Stimulated activated CD8-positive, alpha-beta memory T cell treated with anti-CD3 and anti-CD28 coated beads, Interleukin-4, amount 100 ng/mL, for 4 hours (primary cell): ENCODE measurements at places on chromosomes 3 and 15.

DNA sequence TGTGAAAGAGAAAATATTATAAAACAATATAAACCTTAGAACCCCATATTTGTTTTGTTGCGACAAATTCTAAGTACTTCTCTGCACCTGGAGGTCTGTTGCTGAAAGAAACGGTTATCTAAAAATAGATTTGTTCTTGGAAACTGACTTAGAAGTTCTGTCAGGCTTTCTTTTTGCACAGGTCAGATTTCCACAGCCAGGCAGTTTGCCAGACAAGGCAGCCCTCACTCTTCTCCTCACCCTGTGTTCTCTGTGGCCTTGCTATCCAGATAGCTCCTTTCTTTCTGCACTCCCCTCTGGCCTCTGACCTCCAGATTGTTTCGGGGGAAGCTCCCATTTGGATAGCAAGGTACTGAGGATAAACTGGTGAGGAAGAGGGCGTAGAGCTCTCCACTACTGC lies 413.3 kb upstream of the ONECUT1 start:
- no peak for DNase-seq

- DNase-seq = no peak
These were observed 31.0 kb upstream of the ATOSA start for GRCh38 chr15:52710050-52710707.

DNA sequence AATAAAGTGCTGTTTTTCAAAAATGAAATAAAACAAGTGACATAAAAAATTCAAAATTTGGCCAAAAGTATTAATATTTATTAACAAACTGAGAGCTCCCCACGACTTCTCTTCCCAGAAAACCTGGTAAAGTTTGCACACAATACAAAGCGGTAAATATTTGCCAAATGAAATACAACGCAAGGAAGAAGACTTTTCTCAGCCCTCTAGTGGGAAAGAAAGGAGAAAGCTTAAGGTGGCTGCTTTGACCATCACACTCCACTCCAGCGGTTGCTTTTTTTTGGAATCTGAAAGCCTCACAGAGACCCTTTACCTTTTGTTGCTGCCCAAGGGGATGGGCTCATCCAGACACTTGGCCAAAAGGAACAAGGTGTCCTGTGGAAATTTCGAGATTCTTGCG lies 1.1 kb upstream of the GK5 start:
- DNase-seq = no peak

DNA sequence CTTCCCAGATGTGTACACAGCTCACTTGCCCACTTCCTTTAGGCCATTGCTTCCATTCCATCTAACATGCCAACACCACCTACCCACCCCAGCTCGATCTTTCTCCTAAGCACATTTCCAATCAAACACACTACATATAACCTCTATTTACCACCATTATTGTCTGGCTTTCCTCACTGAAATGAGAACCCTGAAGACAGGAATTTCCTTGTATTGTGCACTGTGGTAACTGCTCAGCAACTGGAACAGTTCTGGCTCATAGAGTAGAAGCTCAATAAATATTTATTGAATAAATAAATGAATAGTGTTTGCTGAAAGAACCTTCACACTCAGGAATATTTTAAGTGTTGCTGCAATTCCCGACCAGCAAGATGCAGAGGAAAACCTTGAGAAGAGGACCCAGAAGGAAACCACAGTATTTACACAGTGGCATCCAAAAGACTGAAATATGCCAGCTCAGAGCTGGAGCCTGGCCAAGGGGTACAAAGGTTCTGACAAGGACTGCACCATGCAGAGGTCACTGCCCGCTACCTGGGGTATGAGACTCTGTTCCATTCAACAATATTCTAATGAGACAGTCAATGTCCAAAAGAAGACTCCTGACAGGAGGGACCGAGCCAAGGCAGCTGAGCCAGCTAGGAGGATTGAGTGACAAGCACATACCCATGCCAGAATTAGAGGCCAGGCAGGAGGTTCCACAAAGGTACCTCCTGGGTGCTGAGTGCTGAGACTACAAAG lies 168.8 kb downstream of the NUP210 start:
- no peak for DNase-seq

DNA sequence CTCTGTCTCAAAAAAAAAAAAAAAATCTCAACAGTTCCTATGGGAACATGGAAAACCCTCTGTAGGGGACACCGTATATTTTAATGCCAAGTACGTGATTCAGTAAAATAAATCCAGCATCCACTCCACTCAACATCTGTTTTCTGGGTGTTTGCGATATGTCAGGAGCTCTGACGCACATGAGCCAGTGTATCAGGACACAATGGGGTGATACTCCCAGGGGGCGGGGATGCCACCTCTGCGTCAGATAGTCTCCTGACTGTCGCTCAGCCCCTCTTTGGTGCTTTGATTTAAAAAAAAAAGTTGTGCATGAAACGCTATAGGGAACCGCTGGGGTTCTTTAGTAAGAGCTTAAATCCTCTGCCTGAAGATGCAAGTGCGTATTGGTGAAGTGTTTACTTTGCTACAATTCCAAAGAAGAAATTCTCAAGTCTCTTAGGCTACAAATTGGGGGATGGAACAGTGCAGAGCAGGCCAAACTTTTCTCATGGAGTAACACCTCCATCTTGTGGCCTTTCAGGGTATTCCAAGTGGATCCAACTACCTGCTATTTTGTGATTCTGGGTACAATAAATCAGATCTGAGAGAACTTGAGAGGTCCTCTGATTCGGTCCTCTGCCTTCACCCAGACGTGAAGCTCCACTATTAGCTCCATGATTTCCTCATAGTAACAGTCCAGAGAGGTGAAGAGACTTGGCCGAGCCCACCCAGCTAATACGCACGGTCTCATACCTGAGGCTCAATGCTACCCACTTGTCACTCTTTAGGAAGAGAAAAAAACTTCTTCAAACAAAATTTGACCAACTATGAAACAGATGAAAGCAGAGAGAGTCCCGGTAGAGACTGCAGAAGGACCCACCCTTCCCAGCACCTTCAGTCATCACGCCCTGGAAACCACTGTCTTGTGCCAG lies 9.3 kb upstream of the NR2E3 start:
- no peak for DNase-seq

- DNase-seq = no peak
These were observed 292.3 kb downstream of the TLE3 start for GRCh38 chr15:69805248-69805953.

GRCh38 chr15:81097116-81097889 lies 36.8 kb upstream of the CFAP161 start:
- DNase-seq = no peak

- DNase-seq = no peak
These were observed 28.8 kb downstream of the GOLIM4 start for GRCh38 chr3:168066882-168067281.

DNA sequence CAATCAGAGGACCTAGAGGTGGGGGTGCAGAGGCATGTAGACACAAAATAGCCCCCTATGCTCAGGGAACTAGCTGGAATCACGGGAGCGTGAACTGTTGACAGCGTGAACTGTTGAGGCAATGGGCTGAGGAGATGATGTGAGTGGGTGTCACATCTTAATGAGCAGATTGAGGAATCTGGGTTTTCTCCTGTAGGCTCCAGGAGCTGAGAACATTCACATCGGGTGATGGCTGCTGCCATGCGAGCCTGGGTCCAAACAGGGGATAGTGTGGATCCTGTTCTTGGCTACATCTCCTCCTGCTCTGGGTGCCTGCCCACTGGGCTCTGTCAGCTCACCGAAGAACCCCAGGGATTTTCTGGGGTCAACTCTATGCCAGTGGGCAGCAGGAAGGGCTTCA lies 2.1 kb downstream of the LARP6 start:
- no peak for DNase-seq
